Activated T-cell treated with anti-CD3 and anti-CD28 coated beads, Interleukin-2, amount 50 U/mL, for 72 hours (primary cell): ENCODE measurements at places on chromosomes 4 and X. TPM values are rescaled to one million over a fixed set of nuclear protein-coding genes. Genes with fewer than 3 reads are reported as not detected.
A peak's percentile ranks its signal among the peaks of the same experiment; 100 is the strongest.

GRCh38 chrX:121733514-121733913 is 686.1 kb downstream of the GLUD2 start:
- no peaks in the 10 kb centered on the region for H3K36me3 ChIP-seq
- H3K4me3 ChIP-seq, result no peak overlapping the region
- H3K27ac ChIP-seq, result no peak overlapping the region
- H3K27me3 ChIP-seq, result no peaks in the 10 kb centered on the region

GRCh38 chrX:41695426-41695825 is 6.7 kb downstream of the GPR34 start:
- H3K4me1 ChIP-seq, result peaks cover 30% of the 10 kb centered on the region
- no peak overlapping the region for H3K4me3 ChIP-seq
- H3K27ac ChIP-seq, result peak overlapping the region; percentile 33
- H3K36me3 ChIP-seq, result no peaks in the 10 kb centered on the region
- DNase-seq, result peak; percentile 19

The GPC3 gene
- total RNA-seq, result 0.41 TPM

DNA sequence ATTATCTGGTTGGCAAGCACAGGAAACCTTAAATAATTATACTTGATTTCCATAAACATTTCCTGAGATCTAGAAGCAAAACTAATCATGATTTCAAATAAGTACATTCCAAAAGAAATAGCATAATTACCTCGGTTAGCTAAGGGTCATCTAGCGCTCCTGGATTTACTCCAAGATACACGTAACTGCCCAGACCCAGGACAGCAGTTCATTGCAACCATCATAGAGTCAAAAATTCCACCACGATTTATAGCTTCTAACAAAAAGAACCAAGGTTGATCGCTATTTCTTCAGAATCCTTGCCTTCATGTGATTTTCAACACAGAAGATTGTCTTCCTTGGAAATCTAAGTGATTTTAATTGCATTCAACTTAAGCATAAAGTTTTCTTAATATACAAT is 1235.5 kb upstream of the TENM3 start:
- no peak overlapping the region for H3K4me3 ChIP-seq
- no peaks in the 10 kb centered on the region for H3K4me1 ChIP-seq
- no peak overlapping the region for H3K27ac ChIP-seq
- H3K27me3 ChIP-seq, result no peaks in the 10 kb centered on the region

The ADH1C gene
- not detected for total RNA-seq

The SPANXD gene
- total RNA-seq, result not detected
